Stimulated activated CD4-positive, alpha-beta T cell treated with anti-CD3 and anti-CD28 coated beads, Interleukin-1b, Interleukin-23, amount 100 ng/mL, for 1 hour (primary cell): ENCODE measurements at places on chromosomes 5 and 9.
A peak's percentile ranks its signal among the peaks of the same experiment; 100 is the strongest.

- no peak for DNase-seq
Measured at GRCh38 chr5:10591966-10592365, 28.1 kb downstream of the ANKRD33B start.

DNA sequence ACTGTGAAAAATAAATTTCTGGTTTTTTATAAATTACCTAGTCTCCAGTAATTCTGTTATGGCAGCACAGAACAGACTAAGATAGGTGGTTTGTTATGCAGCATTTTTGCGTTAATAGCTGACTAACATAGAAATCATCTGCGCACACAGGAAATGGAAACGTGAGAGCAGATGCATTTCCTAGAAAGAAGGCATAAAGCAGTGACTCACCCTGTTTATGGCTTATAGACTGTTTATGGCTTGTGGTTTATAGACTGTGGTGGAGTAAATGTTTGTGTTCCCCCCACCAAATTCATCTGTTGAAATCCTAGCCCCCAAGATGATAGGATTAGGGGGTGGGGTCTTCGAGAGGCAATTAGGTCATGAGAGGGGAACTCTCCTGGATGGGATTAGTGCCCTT is 18.3 kb upstream of the OSMR start:
- no peak for DNase-seq

DNA sequence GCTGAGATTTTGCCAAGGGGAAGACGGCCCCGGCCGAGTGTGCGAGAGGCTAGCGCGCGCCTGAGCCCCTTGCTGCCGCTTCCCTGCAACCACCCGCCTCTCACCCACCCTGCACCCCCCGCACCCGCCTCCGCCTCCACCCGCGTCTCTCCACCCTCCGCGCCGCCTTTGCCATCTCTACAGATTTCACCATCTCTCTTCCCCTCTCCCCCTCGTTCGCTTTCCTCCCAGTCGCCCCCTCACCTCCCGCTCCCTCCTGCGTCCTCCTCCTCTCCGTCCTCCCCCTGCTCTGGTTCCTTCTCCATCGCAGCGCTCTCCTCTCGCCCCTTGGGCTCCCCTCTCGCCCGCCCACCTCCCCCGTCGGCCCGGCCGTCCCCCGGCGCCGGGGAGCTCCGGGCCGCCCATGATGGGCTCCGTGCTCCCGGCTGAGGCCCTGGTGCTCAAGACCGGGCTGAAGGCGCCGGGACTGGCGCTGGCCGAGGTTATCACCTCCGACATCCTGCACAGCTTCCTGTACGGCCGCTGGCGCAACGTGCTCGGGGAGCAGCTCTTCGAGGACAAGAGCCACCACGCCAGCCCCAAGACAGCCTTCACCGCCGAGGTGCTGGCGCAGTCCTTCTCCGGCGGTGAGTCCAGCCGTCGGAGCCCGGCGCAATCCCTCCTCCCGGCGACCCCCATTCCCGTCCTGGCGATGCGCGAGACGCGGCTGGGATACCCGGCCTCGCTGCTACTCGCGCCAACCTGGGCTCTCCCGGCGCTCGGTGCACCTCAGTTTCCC is at the start of gene PRDM12:
TSS of gene PRDM12 (plus strand) at position 344 of the 778 bp plus-strand sequence. CDS start at position 404, 60 bp downstream.
- no peak for DNase-seq

- peak; percentile 61 for DNase-seq
Measured at GRCh38 chr5:137888863-137889759, at the start of gene PKD2L2. TSS of gene PKD2L2 (plus strand) at chr5:137889457. CDS start at chr5:137889492, 35 bp downstream.

GRCh38 chr5:160020266-160020770 is 11.4 kb downstream of the TTC1 start:
- no peak for DNase-seq

GRCh38 chr9:133126697-133127339 is 5.8 kb upstream of the RALGDS start:
- DNase-seq, result no peak
